CD14-positive monocyte (primary cell): ENCODE measurements at places on chromosomes 6 and 20. TPM values are rescaled to one million over a fixed set of nuclear protein-coding genes. Genes with fewer than 3 reads are reported as not detected.
A peak's percentile ranks its signal among the peaks of the same experiment; 100 is the strongest.

GRCh38 chr6:10999994-11000393 is 44.1 kb downstream of the ELOVL2 start:
- DNase-seq: no peak
- no peaks in the 10 kb centered on the region for H3K4me1 ChIP-seq
- H3K27me3 ChIP-seq: no peaks in the 10 kb centered on the region
- H3K36me3 ChIP-seq: no peaks in the 10 kb centered on the region
- no peak overlapping the region for H3K4me3 ChIP-seq
- H3K27ac ChIP-seq: no peak overlapping the region

DNA sequence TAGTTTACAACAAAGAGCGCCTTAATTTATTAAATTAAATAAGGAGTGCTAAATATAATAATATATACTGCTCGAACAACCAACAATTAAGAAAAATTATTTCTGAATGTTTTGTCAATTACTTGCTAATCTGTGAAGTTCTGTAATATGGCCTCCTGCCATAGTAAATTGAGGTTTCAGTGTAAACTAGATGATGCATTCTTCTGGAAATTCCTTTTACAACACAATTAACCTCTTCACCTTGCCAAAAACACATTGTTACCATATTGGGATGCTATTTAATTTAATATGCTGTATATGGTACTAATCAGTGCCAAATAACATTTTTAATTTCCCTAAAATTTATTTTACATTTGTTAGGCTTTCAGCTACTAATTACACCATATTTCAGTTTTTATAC is 808.4 kb upstream of the CITED2 start:
- no peak overlapping the region for H3K4me3 ChIP-seq
- DNase-seq: no peak
- no peaks in the 10 kb centered on the region for H3K36me3 ChIP-seq
- no peaks in the 10 kb centered on the region for H3K27me3 ChIP-seq

Gene LHFPL5
- polyA plus RNA-seq: not detected

DNA sequence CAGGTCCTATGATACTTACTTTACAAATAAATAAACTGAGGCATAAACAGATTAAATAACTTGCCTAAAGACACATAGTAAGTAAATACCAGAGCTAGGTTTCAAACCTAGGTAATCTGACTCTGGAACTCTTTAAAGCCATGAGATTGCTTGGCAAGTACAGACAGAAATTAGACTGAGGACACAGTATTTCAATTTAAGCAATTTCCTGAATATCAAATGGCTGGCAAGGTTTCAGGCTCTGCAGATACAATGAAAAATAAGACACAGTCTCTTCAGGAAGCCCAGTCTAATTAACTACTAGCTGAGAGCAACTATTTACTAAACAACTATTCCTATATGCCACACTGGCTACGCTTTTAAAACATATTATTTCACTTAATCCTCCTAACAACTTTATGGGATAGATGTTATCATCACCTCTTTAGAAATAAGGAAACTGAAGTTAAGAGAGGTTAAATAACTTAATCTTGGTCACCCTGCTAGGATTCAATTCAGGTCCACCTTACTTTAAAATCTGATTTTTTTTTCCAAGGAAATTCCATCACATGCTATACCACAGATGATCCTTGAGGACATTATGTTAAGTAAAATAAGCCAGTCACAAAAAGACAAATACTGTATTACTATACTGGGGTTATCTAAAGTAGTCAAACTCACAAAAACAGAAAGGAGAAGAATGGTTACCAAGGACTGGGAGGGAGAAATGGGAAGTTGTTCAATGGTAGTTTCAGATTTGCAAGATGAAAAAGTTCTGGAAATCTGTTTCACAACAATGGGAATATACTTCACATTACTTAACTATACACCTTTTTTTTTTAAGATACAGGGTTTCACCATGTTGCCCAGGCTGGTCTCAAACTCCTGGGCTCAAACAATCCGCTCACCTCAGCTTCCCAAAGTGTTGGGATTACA is 4.1 kb downstream of the TRPC4AP start:
- H3K4me1 ChIP-seq: peaks cover 39% of the 10 kb centered on the region
- peaks cover 7% of the 10 kb centered on the region for H3K36me3 ChIP-seq
- no peak for DNase-seq
- no peak overlapping the region for H3K4me3 ChIP-seq
- H3K27ac ChIP-seq: peak overlapping the region; percentile 70

Gene NHLRC1
- 1.4 TPM for polyA plus RNA-seq

Gene RNF144B
- polyA plus RNA-seq: 27.9 TPM

DNA sequence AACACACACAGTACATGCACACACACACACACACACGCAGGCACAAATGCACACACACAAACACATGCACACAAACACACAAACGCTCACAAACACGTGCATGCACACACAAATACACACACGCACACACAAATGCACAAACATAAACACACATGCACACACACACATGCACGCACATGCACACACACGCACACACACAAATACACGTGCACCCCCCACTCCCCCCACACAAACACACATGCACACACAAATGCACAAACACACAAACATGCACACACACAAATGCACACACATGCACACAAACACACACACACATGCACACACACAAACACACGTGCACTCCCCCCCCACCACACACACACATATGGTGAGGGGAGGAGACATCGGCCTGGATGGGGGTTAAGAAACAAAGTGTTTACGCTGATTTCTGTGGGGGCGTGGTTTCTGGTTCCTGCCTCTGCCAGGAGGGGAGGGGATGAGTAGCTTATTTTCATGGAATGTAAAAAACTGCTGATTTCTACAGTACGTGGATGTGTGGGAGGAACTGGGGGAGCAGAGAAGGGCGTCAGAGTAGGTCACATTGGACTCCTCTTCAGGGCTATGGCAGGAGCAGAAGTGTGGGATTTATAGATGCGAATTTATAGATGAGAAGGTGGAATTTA is 607.2 kb downstream of the QKI start:
- H3K27me3 ChIP-seq: no peaks in the 10 kb centered on the region
- DNase-seq: no peak

- DNase-seq: no peak
- no peaks in the 10 kb centered on the region for H3K27me3 ChIP-seq
- H3K27ac ChIP-seq: no peak overlapping the region
- no peaks in the 10 kb centered on the region for H3K36me3 ChIP-seq
- H3K4me1 ChIP-seq: peaks cover 3% of the 10 kb centered on the region
- no peak overlapping the region for H3K4me3 ChIP-seq
Observed at GRCh38 chr6:5278565-5279120, 17.3 kb downstream of the FARS2 start.

Gene SLC17A1
- not detected for polyA plus RNA-seq
